ENCODE measurements at places on chromosomes 7 and 10.

- DNase-seq = no peak
Observed at GRCh38 chr10:11245095-11245479, 227.4 kb downstream of the CELF2 start.

DNA sequence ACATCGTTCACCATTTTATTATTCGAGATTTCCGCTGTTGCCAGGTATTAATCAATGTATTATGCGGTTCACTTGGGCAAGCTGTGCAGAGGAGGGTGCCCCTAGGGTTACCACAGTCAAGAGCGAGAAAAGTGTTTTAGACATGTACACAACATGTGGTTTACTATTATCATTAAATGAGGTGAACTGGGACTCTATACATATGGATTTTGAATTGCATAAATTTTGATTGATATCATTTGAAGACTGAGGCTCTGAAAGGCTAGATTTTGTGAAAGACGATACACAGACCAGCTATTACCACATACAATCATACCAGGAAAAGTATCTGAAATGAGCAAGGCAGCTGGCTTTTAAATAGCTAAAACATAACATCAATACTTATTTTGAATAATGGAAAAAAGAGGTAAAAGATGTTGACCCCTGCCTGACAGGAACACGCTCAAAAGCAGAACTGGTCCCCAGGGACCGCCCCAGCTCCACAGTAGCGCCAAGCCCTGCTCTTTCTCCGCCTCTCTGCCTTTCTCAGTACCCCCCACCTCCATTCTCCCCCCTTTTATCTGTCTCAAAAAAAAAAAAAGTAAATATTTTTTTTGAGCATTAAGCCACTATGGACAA lies 413.4 kb upstream of the MKI67 start:
- no peak for DNase-seq

- no peak for DNase-seq
Observed at GRCh38 chr10:69056129-69056528, 31.8 kb upstream of the SRGN start.

DNA sequence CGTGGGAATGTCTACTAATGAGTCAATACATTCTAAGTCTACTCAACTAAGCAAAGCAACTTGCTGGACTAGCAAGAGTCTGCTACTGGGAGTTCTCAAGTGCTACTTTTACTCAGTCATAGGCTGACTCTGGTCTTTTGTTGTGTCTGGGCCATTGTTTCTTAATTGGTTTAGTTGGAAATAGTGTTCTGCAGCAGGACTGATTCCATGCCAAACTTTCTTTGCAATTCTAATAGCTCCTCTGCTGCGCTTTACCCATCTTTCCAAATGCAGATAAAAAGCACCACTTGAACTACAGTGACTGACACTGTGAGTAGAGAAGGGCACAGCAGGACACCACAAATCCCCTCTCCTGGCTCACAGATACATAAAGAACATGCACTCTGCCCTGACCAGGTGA lies 125.7 kb downstream of the CD36 start:
- DNase-seq = no peak

GRCh38 chr7:11613292-11613930 lies 218.6 kb downstream of the THSD7A start:
- no peak for DNase-seq

DNA sequence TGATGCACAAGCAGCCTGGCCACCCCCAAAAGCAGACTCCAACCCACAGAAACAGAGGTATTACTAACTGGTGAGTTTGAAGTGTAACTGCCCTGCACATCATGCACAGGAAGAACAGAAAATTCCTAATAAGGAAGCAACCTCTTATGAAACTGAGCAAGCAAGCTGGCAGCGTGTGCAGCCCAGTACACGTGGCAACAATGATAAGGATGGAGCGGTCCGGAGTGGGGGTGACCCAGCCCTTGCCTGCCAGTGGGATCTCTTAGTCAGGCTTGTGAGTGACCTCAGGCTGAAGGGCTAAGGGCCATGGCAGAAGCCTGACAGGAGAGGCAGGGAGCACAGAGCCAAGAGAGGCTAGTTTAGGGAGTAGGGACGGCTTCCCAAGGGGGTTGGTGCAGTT lies 22.1 kb upstream of the AOAH start:
- no peak for DNase-seq
